ENCODE measurements at places on chromosomes 2 and 18. TPM values are rescaled to one million over a fixed set of nuclear protein-coding genes. Genes with fewer than 3 reads are reported as not detected.

The ANKRD53 gene
- not detected for total RNA-seq

The SCN3A gene
- 9.5 TPM for total RNA-seq

DNA sequence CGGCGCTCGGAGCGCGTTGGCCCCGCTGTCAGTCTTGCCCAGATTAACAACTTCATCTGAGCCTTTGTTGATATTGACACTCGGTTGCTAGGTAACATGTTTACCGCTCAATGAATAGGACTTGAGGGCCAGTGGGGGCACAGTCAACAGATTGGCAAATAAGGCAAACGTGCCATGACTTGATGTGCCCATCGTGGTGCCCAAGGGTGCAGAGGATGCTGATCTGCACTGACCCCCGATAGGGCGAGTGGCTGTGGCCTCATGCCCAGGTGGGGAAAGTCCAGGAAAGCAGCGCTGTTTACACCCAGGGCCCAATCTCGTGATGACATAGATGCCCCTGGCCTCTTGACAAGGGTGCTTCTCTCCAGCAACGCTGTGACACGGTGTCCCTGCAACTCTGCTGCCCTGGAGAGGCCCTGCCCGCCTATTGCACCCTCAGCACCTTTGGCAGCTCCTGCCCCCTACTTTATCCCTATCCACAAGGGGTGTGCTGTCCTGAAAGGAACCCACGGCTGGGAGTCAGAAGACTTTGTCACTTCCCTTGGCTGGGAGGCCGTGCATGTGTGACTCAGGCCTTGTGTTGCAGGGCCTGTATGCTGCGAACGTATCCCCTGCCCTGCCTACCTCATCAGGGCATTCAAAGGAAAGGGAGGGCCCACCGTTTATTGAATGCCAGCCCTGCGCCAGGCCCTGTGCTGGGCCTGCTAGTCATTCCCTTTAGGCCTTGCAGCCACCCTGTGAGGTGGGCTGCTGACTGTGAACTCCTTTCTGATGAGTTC, 158.0 kb downstream of the INHBB start:
- DNase-seq = no peak

- no peak for DNase-seq
Measured at GRCh38 chr2:72106978-72107377, 40.7 kb downstream of the CYP26B1 start.

GRCh38 chr2:163253621-163254285, 415.2 kb upstream of the KCNH7 start:
- DNase-seq = no peak
